Jurkat, Clone E6-1 (cell line): ENCODE measurements at places on chromosomes 4 and X.

DNA sequence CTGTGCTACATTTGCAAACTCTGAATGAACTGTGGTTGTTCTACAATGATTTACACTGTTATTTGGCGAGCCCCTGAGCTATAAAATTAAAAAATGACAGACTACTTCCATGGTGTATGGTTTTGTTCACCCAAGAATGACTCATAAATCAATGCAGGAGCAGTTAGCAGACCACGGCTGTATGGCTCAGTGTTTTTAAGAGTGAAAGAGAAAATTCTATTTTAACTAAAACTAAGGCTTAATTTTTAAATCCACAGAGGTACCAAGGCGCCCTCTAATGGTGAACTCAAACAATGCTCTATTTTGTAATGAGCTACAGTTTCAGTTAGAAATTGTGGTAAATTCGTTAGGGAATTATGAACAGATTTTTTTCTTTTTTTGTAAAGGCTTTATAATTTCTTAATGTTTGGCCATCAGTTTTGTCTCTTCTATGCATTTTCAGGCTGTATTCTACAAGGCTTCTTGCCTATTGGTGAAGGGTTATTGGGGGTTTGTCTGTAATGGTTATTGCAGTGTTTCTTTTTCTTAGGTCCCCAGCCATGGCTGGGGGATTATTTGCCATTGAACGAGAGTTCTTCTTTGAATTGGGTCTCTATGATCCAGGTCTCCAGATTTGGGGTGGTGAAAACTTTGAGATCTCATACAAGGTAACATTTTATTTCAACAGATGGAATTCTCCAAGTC, 32.5 kb downstream of the HMGB2 start:
- DNase-seq = peak; percentile 49

DNA sequence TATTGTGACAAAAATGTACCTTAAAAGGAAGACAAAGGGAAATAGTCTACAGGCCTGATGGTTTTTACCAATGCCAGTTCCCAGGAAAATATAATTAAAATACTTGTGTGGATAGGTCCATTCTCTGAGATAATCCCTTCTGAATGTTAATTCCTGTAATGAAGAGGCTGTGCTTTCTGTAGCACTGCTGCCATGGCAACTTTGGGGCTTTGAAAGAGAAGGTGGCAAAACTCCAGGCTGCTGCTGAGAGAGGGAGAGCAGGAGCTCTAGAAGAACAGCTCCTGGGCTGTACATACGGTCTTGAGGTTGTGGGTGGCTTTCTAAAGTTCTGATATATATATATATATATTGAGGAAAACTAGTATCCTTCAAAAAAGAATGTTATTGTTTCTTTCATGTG, 125.4 kb downstream of the PDLIM5 start:
- DNase-seq = no peak

DNA sequence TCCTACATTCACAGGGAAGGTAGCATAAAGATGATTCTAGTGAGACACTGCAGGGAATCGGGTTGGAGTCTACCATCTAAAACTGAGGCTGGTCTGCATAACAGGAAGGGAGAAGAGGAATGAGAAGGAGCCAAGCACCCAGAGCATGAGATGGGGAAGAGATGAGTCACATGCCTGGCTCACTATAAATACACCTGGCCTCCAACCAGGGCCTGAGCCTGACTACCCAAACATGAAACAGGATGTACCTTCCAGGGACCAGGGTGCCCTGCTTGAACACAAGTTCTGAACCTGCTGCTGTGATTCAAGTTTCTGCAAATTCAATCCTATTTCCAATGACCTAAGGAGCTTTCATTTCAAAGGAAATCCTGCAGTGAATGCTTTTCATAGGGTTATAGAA, 24.9 kb downstream of the CD99L2 start:
- DNase-seq = no peak

DNA sequence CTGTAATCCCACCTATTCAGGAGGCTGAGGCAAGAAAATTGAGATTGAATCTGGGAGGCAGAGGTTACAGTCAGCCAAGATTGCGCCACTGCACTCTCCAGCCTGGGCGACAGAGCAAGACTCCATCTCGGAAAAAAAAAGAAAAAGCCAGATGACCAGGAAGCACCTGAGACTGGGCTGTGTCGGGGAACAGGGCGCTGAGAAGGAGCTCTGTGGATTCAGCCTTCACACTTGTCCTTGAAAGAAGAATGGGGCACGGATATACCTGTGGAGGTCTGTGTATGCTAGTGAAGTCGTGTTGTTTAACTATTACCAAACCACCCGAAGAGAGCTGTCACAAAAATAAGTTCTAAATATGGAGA, 39.3 kb upstream of the TADA2B start:
- DNase-seq = no peak

DNA sequence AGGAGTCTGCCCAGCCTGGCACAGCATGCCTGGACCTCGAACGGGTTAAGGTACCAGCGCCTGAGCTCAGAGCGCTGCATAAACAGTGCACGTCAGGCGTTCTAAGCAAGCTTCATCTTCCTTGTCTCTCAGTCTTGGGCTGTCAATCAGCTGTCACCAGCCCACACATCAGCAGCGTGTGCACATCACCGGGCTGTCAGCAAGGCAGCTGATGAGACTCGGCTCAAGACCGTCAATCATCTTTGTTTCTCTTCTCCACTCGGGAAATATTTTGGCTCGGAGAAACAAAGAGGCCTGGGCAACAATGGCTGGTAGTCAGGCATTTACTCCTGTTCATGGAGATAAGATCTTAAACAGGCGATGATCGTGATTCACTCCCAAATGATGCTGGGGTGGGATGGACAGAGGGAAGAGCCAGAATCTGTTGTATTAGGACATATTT, 141.3 kb downstream of the LDB2 start:
- no peak for DNase-seq

DNA sequence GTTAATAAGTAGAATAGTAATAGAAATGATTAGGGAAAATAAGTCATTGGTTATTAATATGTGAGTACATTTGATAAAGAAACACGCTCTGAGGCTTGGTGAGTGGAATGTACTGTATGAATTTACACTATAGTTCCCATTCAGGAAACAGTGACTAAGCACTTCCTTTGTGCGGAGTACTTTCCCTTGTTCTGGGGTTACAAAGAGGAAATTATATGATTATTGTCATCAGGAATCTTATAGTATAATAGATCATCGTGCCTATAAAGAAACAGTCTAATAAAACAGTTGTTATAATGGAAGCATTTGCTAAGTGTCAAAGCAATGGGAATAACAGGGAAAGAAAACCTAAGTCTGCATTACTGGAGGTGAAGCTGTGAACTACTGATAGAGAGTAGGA, 138.0 kb downstream of the RPA4 start:
- no peak for DNase-seq

- DNase-seq = no peak
These were observed 29.0 kb upstream of the ERVMER34-1 start for GRCh38 chr4:52780206-52780605.

GRCh38 chr4:95963456-95963855, 123.6 kb downstream of the PDHA2 start:
- DNase-seq = no peak

DNA sequence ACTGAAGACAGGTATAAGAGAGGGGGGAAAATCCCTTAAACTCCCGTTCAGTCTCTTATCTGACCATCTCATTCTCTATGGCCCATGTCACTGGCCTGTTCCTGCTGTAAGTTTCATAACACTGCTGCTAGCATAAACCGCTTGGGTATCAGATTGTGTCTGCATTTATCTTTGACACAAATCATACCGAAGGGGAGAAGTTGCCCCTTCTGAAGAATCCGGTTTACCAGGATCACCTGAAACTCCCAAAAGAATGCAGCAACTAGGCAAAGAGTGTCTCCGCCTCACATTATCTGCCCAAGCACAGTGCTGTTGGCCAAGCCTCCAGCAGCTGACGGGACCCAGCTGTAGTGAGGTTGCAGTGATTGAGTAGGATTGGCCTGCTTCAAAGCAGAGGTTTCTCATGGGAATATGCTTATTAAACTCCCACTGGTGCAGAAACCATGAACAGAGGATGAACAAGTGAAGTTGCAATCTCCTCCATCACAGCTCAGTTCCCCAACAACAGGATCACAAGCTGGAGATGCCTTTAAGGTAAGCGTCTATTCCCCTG, 71.3 kb upstream of the PUDP start:
- DNase-seq = no peak

- no peak for DNase-seq
These were observed 25.1 kb downstream of the TAB3 start for GRCh38 chrX:30863974-30864373.

GRCh38 chr4:184514121-184514988, 40.0 kb upstream of the IRF2 start:
- no peak for DNase-seq

DNA sequence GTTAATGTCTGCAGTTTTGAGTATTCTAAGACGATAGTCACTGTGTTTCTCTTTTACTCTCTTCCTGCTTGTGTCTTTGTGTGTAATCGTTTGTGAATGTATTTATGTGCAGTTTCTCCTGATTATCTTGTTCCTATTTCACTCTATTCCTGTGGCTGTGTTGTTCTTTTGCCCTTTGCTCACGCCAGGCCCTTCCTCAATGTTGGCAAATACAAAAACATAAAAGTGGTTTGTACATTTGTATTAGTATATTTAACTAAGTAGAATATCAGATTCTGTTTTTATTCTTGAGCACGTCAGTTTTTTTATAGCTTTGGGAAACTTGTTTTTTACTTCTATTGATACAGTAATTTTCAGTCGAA, 107.6 kb upstream of the BMPR1B start:
- no peak for DNase-seq

GRCh38 chr4:40458109-40458508, 123.0 kb downstream of the CHRNA9 start:
- DNase-seq = no peak

GRCh38 chr4:124804041-124804440, 91.5 kb upstream of the ANKRD50 start:
- no peak for DNase-seq

DNA sequence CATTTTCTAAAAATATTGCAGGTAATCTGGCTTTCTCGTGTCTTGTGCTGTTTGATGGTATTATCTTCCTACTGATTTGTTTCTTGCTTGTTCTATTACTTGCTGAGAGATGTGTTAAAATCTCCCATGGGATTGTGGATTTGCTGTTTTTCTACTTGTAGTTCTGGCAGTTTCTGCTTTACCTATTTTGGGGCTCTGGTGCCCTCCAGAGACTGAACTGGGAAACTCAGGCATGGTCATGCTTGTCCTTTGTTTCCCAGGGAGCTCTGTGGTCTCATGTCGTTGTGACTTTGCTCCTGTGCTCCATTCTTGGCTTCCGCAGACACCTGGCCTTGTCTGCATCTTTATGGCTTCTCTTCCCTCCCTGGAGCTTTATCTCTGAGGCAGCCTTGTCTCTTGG, 39.5 kb downstream of the NSD2 start:
- peak; percentile 14 for DNase-seq

DNA sequence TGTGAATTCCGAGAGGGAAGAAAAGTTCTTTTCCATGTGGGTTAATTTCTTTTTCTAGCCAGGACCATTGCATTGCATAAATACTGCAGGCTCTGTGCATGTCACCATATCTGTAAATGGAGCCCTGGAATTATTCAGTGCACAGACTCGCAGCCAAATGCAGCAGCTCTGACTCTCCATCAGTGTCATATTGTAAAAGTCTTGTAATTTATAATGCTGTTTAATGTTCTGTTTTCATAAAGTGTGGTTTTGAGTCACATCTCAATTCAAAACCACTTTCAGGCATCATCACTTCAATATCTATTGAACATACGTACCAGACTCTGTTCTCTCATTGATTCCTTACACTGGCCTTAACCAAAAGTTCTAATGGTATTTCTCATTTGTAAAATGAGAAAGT, 193.9 kb upstream of the RPL34 start:
- no peak for DNase-seq

GRCh38 chr4:61210186-61210939, 10.2 kb downstream of the ADGRL3 start:
- DNase-seq = no peak

GRCh38 chr4:186159613-186160012, 31.8 kb upstream of the CYP4V2 start:
- no peak for DNase-seq

DNA sequence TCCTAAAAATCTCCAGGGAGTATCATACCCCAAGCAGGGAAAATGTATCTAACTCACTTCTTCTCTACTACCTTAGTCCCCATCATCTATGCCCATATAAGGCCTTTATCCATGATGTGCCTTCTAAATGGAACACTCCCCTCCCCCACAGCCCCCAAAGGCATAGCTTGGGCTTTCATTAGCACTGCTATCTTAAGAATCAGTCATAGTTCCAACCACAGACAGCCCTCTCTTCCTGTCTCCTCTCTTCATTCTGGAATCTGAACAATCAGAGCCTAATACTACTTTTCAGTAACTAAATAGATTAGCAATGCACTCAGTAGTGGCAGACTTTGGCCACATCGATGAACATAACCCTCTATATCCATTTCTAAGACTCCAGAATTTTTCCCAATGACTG, 313.2 kb upstream of the DKK2 start:
- DNase-seq = no peak

DNA sequence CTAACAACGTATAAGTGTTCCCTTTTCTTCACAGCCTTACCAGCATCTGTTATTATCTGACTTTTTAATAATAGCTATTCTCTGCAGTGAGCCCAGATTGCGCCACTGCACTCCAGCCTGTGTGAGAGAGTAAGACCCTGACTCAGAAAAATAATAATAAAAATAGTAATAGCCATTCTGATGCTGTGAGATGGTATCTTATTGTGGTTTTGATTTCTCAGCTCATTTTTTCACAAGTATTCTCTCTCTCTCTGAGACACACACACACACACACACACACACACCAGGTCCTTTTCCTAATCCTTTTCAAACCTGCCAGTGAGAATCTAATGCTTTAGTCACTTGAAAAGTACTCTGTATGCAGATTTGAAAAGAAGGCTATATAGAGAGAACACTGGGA, 89.8 kb downstream of the CHIC2 start:
- DNase-seq = no peak

DNA sequence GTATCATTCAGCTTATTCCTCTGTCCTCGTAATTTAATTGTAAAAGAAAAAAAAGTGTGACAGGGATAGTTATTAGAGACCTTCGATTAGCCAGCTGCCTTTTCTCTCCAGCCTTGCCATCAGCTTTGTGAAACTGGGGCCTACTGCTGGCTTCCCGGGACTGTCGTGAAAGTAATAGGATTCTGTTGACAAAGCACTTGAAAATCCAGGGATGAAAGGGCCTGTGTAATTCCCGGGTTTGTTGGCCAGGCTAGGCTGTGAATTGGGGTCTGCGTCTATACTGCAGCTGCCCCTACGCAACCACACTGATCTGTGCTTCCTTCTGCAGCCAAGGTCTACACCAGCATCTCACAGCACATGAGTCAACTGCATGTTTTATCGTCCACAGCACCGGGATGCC, 120.4 kb upstream of the SCML1 start:
- DNase-seq = no peak

DNA sequence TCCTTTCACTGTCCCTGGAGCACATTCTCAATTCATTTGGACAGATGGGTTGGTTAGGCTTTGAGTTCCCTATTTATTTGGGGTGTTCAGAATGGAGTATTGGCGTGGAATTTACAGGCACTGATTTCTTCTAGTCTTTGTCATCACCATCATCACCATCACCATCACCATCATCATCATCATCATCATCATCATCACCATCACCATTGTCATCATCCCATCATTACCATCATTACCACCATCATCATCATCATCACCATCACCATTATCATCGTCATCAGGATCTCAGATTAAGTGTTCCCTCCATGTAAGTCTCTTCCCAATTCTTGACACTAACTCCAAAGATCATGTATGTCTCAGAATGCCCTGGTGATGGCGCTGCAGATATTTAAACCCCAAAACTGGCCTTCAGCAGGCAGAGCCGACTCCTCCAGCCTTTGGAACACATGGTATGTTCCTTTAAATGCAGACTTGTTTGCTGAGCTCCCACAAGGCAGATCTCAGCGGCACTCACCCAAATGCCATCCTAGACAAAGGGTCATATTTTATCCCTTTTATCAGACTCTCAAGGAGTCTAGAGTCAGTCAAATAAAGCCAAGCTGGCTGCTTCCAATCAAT, 19.8 kb upstream of the FAM9A start:
- no peak for DNase-seq
